Aorta (tissue), 5 donors: ENCODE measurements at places on chromosomes 2 and 18. TPM values are rescaled to one million over a fixed set of nuclear protein-coding genes. Genes with fewer than 3 reads are reported as not detected.

The NDUFAF7 gene
- polyA plus RNA-seq: 18.7 TPM

The NCL gene
- polyA plus RNA-seq: 178 TPM

The WIPF1 gene
- 40.9 TPM for polyA plus RNA-seq

The VIL1 gene
- polyA plus RNA-seq: 40.3 TPM

The GAREM1 gene
- polyA plus RNA-seq: 3.3 TPM

The TFCP2L1 gene
- polyA plus RNA-seq: 0.03 TPM

The SPAG16 gene
- polyA plus RNA-seq: 36.1 TPM

DNA sequence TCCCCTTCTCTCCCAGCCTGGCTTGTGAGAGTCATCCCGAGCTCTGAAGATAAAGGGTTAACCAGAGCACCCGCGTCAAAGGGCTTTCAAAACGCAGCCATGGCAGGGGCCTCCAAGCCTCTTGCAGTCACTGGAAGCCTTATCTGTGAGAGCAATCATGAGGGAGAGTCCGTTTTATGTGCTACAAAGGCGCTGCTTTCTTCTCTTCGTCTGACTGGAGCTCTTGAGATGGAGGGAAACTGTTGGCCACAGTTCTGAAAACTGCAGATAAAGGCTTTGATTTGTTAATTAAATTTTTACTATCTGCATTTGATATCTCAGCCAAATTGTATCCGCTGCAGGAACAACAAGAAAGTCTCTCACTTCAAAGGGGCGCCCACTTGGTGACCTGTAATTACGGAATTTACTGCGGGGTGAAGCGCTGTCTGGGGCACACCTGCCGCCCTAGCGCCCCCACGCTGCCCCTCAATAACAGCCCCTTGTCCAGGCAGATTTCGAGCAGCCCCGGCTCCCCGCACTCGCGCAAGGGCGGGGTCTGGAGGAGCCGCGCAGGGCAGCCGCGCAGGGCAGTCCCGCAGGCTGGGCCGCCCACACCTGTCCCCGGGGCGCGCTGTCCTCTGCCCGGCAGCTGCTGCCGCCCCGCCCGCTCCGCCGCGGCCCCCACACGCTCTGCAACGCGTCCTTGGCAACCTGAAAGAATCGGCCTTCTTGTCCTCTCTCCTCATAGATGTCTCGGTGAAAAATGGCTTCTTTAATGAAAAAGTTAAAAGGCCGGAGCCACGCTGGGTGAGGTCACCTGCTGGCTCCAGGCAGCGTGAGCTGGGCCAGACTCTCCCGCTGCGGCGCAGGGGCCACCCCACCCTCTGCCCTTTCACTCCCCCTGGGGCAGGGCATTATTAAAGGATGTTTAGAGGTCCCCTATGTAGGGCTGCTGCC lies 217.9 kb downstream of the VAPA start:
- no peak for DNase-seq

- DNase-seq: no peak
Observed at GRCh38 chr2:237998530-237998929, 31.7 kb downstream of the UBE2F start.

GRCh38 chr2:29405266-29405665 lies 290.1 kb downstream of the CLIP4 start:
- no peak for DNase-seq

- DNase-seq: peak; percentile 77
Observed at GRCh38 chr2:189254268-189254883, 74.8 kb upstream of the COL5A2 start.

GRCh38 chr2:174666312-174666711 lies 68.7 kb upstream of the WIPF1 start:
- DNase-seq: no peak

DNA sequence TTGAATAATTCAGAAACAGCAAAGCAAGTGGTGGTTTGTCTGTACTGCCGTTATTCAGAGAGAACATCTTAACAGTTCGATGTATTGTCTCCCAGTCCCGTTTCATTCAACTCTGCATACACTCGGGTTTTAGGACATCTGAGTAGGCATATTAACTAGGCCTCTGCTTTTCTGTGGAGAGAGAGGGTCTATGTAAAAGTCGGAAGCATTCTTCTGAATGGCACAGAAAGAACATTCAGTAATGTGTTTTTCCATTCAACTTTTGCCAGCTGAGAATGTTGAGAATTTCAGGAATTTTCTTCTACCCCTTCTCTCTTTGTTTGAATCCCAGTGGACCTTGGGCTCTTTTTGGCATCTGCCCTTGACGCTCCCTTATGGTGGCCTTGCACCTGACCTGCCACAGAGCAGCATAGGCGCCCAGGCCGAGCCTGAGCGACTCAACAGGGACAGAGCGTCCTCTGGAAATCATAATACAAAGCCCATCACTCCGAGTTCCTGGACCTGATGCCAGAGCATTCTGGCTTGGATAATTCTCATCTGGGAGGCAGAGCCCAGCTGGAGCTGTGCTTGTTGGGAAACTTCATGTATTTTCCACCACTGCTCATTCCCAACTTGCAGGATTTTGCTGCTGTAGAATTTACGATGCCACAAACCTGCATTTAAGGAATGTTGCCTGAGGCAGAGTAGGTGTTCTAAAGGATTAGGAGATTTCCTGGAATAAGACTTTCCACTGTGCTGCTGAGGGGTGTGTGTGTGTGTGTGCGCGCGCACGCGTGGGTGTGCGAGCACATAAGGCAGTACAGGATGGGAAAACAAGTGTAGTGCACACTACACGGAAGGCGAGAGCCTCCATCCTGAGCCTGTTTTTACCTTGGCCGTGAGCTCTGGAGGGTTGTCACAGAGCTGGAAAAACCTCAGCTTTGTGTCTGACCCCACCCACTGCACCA lies 77.2 kb upstream of the TXNDC2 start:
- no peak for DNase-seq

GRCh38 chr2:168465594-168465993 lies 9.5 kb downstream of the CERS6 start:
- DNase-seq: no peak

- no peak for DNase-seq
Observed at GRCh38 chr2:137676346-137676745, 287.9 kb upstream of the HNMT start.
